Stimulated activated CD8-positive, alpha-beta memory T cell treated with anti-CD3 and anti-CD28 coated beads, Interleukin-4, amount 100 ng/mL, for 48 hours (primary cell): ENCODE measurements at places on chromosomes 11 and 22.

DNA sequence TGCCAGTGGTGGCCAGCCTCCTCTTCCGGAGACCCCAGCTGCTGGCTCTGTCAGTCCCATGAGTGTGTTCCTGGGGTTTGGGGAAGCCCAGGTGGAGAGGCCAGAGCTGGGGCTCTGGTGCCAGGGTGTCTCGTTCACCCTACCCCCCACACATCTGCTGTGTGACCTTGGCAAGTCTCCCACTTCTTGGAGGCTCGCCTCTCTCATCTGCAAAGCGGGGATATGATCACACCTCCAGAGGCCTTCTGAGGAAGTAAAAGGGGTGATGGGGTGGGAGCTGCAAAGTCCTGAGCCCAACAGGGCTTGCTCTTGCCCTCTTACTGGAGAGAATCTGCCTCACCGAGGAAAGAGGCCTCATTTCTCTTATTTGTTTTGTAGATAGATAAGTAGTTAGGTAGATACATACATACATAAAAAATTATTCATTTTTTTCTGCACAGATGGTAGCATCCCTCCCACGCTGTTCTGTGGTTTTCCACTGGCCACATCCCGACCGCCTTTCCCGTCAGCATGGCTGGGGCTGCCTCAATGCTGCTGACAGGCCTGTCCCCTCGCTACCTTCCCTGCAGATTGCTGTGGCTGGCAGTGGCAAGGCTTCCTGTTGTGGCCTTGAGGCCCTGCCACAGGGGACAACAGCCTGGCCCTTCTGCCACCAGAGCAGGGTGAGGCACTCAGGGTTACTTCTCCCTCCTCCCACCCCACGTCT lies 23.9 kb downstream of the MYO7A start:
- DNase-seq = peak; percentile 84

GRCh38 chr11:16820324-16821092 lies 82.1 kb downstream of the C11orf58 start:
- peak; percentile 82 for DNase-seq

- DNase-seq = no peak
Observed at GRCh38 chr11:118238929-118239328, 13.2 kb downstream of the MPZL3 start.

DNA sequence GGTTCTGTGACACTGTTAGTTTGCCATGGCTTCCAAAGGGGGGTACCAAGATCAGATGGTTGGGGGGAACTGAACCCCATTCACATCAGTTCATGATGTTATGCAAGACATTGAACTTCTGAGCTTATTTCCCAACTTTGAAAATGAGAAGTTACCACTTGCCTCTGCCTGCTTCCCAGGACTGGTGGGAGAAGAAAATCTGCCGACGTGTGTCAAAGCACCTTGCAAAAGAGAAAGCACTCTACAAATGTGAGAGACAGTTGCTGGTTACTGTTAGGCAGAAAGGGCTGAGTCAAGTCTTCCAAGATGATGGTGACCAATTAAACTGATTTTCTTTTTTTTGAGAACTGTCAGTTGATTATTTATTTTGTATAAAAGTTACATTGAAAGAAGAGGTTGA lies 45.6 kb downstream of the SMCO4 start:
- DNase-seq = no peak

DNA sequence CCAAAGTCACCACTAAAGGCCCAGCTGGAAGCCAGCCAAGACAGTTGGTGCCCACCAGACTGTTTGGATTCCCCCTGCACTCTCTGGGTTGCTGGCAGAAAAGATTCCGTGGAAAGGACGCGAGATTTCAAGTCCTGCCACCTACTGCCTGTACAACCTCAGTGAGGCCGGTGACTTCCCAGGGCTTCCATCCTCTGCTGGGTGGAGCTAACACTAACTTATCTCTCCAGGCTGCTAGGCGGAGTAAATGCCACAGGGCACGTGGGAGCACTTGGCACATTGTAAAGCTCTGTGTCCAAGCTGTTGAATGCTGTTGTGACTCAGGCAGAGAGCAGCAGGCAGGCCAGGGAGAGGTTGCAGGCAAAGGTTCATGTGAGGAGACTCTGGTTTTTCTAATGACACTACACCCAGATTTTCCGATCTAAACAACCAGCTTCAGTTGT lies 50.9 kb upstream of the CDON start:
- DNase-seq = no peak
